ENCODE measurements at places on chromosomes 4 and X. TPM values are rescaled to one million over a fixed set of nuclear protein-coding genes. Genes with fewer than 3 reads are reported as not detected.

The ADGRG4 gene
- not detected for total RNA-seq

The ETNPPL gene
- total RNA-seq, result not detected

The F8A2 gene
- total RNA-seq, result not detected

The MAGEA12 gene
- not detected for total RNA-seq

The ZAR1 gene
- total RNA-seq, result not detected

The SFRP2 gene
- total RNA-seq, result not detected

The FABP2 gene
- total RNA-seq, result not detected

The AMER1 gene
- total RNA-seq, result 0.65 TPM

The ELK1 gene
- total RNA-seq, result 7.4 TPM

The RIPPLY1 gene
- total RNA-seq, result not detected

The CENPVL3 gene
- total RNA-seq, result not detected

The WNK3 gene
- 0.22 TPM for total RNA-seq

The TMEM47 gene
- total RNA-seq, result 7.4 TPM

The NBDY gene
- 5.9 TPM for total RNA-seq

The F11 gene
- total RNA-seq, result not detected

The SPATA4 gene
- total RNA-seq, result not detected

The DOK7 gene
- total RNA-seq, result not detected

The PCDH7 gene
- 0.20 TPM for total RNA-seq

The MID2 gene
- total RNA-seq, result 38.6 TPM

The PDLIM5 gene
- 70.8 TPM for total RNA-seq

The AFF2 gene
- total RNA-seq, result 0.22 TPM

The FOXR2 gene
- total RNA-seq, result not detected

The AFF1 gene
- 13.1 TPM for total RNA-seq

The MAGEC1 gene
- total RNA-seq, result not detected

The GALNTL6 gene
- not detected for total RNA-seq

The SOX3 gene
- total RNA-seq, result not detected

The DUX4 gene
- total RNA-seq, result not detected

The ZNF630 gene
- total RNA-seq, result 0.99 TPM

The NOX1 gene
- total RNA-seq, result not detected

The TASL gene
- total RNA-seq, result not detected

All from lung microvascular endothelial cell (primary cell).